ENCODE measurements at places on chromosomes 13 and 19. TPM values are rescaled to one million over a fixed set of nuclear protein-coding genes. Genes with fewer than 3 reads are reported as not detected.

GRCh38 chr13:73387318-73387717, 328.5 kb downstream of the KLF5 start:
- no peaks in the 10 kb centered on the region for H3K36me3 ChIP-seq
- H3K27me3 ChIP-seq = no peaks in the 10 kb centered on the region
- no peak for DNase-seq
- H3K27ac ChIP-seq = no peak overlapping the region
- H3K4me3 ChIP-seq = no peak overlapping the region
- no peaks in the 10 kb centered on the region for H3K4me1 ChIP-seq

- H3K36me3 ChIP-seq = no peaks in the 10 kb centered on the region
- no peak overlapping the region for H3K27ac ChIP-seq
- no peaks in the 10 kb centered on the region for H3K4me1 ChIP-seq
- no peak overlapping the region for H3K4me3 ChIP-seq
Observed at GRCh38 chr13:35764326-35765015, 288.0 kb upstream of the MAB21L1 start.

DNA sequence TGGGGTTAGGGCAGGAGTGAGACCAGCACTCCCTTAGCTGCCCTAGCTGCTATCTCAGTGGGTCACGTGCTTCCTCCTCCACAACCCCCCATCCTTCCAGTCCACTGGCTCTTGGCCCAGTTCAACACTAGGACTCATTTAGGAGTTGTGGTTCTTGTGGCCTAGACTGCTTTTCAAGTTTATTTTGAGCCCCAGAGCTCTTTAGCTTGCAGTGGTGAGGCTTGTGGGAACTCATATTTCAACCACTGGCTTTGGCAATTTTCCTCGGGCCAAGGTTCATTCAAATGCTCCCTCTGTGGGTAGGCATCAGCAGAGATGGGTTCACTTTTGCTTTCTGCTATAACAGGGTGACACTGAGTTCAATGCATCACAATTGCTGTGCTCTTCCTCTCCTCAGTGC, 436.2 kb upstream of the SLITRK5 start:
- H3K4me3 ChIP-seq = no peak overlapping the region
- no peaks in the 10 kb centered on the region for H3K4me1 ChIP-seq
- no peaks in the 10 kb centered on the region for H3K36me3 ChIP-seq
- no peak for DNase-seq
- H3K27me3 ChIP-seq = no peaks in the 10 kb centered on the region

ANGPTL8 gene
- total RNA-seq = not detected

ZNF845 gene
- total RNA-seq = 16.0 TPM

SLC6A16 gene
- 2.1 TPM for total RNA-seq

BLOC1S3 gene
- 10.0 TPM for total RNA-seq
